ENCODE measurements at places on chromosomes 7 and 10.
A peak's percentile ranks its signal among the peaks of the same experiment; 100 is the strongest.

DNA sequence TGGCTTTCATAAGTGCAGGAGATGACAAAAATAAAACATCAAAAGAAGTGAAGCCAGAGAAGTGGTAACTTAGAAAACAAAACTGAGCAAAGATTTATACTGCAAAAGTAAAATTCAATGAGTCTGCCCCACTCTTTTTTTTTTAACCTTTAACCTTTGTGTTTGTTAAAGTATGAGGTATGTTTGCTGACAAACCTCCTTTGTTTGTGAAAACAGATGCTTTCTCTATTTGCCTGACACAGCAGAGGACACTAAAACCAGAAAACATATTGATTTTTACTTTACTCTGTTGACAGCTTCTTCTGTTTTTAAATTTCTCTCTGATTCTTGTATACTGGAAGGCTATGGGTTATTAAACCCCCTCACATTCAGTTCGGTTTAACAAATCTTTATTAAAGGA, 57.6 kb downstream of the SGMS1 start:
- DNase-seq, result no peak

DNA sequence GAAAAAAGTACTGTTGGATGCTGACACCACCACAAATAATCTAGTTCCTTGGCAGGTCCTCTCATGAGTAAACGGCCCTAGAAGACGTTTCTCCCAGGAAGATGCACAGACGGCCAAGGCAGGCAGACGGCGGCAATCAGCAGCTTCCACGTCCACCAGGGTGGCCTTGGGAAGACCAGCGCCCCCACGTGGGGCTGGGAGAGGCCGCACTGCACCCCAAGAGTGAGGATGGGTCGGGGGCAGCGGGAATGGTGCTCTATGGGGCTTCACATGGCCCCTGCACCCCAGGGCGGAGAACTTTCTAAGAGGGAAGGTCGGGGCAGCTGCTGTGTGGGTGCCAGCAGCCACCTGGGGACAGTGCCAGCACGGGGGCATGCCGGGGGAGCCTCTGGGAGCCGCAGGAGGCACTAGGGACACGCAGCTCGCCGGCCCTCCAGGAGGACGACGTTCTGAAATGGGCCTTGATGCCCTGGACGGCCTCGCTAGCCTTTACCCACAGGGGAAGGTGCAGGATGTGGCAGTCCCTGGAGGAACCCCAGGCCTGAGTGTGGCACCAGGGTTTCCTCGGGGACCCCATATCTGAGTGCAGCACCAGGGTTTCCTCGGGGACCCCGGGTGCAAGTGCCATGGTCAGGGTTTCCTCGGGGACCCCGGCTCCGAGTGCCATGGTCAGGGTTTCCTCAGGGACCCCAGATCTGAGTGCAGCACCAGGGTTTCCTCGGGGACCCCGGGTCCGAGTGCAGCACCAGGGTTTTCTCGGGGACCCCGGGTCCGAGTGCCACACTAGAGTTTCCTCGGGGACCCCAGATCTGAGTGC, 539.9 kb downstream of the DNAJB6 start:
- no peak for DNase-seq

DNA sequence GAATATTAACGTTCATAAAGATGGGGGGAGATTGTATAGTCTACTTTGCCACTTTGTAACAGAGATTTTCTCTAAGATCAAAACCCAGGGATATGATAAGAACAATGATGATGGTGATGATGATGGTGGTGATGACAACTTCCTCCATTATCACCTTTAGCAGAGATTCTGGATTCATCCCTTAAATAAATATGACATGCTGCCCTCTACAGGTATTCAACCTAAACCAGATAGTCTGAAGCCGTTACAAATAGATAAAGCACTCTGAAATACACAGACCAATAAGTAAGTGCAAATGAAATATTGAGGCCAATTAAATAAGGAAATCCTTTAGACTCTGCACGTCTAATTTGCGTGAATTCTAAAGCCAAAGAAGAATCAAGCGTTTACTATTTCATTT, 211.5 kb downstream of the CREB5 start:
- DNase-seq, result no peak

- no peak for DNase-seq
These were observed 20.5 kb downstream of the DIP2C start for GRCh38 chr10:668786-669485.

DNA sequence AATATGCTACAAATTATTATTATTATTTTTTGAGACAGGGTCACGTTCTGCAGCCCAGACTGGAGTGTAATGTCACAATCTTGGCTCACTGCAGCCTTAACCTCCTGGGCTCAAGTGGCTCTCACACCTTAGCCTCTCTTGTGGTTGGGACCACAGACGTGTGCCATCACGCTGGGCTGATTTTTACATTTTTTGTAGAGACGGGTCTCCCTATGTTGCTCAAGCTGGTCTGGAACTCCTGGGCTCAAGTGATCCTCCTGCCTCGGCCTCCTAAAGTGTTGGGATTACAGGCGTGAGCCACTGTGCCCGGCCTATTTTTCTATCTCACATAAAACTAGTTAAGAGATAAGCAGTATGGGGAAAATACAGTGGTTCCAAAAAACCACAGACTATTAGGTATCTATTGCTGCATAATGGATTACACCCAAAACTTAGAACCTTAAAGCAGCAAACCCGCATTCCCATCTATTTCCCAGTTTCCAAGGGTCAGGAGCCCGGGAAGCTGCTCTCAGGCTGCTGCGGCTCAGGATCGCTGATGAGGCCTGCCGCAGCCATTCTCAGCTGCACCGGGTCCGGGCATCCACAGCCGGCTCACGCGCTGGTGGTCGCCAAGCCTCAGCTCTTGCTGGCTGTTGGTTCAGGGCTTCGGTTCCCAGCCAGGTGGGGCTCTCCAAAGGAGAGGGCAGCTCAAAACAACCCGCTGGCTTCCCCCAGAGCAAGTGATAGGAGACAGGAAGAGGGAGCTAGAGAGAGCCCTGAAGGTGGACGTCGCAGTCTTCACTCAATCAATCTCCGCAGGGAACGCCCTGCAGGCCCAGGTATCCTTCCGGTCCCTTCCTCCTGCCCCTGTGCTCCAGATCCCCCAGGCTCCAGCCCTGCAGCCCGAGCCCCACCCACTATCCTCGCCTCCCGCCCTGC, 128.2 kb downstream of the UBE2H start:
- no peak for DNase-seq

- no peak for DNase-seq
These were observed 12.0 kb downstream of the SGCE start for GRCh38 chr7:94643771-94644545.

- DNase-seq, result no peak
These were observed 625 bp upstream of the GSTO2 start for GRCh38 chr10:104268405-104268712.

DNA sequence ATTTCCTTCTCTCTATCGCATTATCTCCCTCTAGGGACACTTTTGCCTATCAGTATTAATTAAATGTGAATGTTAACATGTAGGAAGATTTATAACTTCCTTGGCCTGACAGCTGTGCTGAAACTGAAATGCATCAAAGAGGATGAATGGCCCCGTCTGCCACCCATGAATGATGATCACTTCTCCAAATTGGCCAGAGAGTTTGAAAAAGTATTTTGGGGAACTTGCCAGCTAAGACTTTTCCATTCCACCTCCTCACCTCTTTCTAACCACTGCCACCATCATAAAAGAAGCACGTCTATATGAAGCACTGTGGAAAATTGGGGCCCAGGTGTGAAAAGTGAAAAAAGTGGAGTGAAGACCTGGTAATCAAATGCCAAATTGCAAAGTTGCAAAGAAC, 25.4 kb upstream of the ST8SIA6 start:
- DNase-seq, result no peak

DNA sequence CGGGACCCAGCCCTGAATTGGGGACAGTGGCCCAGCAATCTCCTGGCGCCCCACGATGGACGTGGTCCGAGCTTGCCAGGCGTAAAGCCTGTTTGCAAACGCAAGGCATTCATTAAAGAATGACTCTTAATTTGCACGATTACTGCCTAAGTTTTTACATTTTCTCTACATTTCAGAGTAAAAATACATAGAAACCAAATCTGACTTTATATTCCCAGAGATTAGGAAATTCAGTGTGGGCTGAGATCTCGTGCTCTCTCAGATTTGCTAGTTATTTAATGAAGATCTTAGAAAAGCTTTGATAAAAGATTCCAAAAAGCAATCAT, 337 bp upstream of the CCDC3 start:
- DNase-seq, result no peak

DNA sequence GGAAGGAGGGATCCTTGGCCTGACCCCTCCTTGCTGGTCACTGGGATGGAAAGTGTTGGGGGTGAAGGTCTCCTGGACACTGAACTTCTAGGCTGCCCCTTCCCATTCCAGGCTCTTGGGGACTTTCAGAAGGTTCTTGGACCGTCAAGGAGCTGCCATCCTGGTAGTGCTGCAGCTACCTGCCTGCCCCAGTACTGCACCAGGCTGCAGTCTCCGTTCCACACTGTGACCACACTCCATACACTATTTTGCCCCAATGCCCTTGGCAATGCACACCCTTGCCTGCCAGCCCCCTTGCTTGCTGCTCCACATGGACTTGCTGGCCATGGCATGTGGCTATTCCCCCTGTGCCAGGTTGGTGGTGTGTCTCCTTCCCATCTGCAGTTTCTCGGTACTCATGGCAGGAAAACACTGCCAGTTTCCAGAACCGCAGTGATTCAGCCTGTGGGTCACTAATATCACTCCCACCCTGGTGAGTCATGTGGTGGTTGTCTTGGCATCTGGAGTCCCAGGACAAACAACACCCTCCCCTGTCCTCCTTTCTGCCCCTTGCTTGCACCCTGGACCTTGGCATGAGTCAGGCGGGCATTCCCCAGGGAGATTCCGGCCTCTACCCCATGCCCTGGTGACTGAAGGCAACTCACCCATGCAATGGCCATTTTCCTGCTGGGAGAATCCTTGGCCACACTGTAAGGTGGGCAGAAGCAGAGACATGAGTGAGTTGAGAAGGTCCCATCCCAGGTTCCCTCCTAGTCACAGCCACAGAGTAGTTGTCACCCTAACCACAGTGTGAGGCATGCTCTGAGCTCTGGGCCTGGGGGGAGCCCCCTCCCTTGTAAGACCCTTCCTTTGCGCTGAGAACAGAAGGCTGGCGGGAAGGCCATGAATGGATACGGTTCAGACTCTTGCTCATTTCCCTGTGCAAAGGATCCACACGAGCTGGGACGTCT, 32.8 kb downstream of the GOLGA7B start:
- peak; percentile 53 for DNase-seq

All from fibroblast of the conjunctiva (primary cell).